ENCODE measurements at places on chromosomes 7 and 10.

DNA sequence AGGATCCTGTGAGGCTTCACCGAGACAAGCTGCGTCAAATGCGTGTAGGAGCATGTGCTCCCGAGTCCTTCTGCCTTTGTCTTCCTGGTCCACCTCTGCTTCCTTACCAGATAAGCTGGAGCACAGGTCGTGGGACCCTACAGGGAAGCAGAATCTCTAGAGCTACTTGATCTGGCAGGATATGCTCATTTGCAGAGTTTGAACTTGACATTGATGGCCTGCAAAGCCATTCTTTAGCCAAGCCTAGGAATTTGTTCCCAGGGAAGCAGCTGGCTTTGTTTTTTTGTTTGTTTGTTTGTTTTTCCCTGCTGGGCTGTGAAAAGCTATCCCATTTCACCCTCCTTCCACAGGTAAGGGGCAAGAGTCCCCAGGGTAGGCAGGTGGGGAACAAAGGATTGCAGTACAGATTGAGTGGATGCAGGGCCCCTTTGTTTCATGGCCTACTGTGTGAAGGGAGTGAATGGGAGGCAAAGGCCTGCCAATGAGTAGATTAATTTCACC is 200.0 kb upstream of the BMPER start:
- DNase-seq = no peak

DNA sequence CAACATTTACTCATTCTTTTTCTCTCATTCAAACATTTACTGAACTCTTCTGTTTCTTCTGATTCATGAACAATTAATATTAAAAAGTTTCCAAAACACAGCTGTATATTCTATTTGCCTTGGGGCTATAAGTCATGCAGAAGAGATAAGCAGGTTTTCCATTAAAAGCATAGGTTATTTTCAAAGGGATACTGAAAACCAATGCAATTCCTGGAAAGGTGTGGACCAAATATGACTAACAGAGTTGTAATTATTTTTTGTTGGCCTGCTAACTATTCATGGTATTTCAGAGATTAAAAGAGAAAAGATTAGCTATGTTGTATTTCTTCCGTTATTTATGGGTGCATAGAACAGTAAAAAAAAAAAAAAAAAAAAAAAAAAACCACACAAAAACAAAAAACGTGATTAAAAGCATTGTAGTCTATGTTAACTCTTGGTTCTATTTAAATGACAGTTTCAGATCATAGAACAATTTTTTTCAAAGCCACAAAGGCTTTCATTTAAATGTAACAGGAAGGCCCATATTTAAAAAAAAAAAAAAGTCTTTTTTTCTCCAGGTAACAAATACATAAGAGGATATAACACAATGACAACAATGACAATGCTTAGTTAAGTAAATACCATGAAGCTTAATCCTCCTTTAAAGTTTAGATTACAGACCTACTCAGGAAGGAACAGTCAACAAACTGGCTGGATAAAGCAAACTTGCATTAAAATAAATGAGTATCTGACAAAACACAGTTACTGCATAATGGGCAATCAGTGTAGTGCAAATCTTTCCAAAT is 1042.9 kb downstream of the GATA3 start:
- no peak for DNase-seq

- no peak for DNase-seq
Measured at GRCh38 chr7:134902058-134902457, 84.2 kb upstream of the AGBL3 start.

DNA sequence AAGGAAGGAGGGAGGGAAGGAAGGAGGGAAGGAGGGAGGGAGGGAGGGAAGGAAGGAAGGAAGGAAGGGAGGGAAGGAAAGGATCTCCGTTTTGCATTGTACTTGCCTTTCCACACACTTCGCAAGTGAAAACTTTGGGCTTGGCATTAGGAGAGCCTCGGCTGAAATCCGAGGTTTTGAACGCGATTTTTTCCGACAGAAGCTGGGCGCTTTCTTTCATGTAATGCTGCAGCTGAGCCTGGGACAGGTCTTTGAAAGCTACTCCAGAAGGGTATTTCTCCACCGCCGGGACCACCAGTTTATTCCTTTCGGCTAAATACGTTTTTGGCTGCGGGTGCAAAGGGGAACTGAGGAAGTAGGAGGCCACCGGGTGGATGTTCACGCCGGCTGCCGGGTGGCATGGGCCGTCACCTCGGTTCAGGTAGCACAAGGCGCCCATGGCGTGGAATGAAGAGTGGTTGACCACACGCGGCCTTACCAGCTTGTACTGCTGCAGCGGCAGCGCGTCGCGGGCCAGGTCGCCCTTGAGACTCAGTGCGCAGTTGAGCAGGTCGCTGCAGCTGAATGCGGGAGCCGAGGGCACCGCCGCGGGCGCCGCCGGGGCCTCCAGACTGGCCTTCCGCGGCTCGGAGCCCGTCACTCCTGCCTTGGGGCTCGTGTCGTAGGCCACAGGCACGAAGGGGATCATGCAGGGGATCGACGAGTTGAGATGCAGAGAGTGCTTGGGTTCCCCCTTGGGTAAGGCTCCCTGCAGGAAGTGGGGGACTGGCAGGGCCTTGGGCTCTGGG is 825 bp downstream of the FEZF1 start:
- no peak for DNase-seq

- DNase-seq = no peak
Measured at GRCh38 chr10:21776883-21777282, 226.6 kb downstream of the DNAJC1 start.

GRCh38 chr10:17958049-17958448 is 6.3 kb downstream of the SLC39A12 start:
- DNase-seq = no peak

DNA sequence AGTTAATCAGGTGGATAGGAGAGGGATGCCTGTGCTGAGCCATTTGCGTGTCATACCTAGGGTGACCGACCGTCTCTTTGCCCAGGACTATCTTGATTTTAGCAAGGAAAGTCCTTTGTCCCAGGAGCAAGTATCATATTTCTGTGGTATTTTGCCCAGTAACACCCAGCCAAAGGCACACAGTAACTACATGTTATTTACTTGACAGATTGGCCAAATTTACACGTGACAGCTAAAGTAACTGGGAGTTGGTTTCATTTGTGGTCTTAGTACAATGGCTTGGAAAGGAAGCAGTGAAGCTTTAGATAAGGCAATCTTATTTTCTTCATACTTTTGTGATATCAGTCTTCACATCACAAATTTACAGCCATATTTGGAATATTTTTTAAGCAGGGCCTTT is 142.1 kb downstream of the JCAD start:
- DNase-seq = no peak
